ENCODE measurements at places on chromosomes 5 and 9. TPM values are rescaled to one million over a fixed set of nuclear protein-coding genes. Genes with fewer than 3 reads are reported as not detected.
A peak's percentile ranks its signal among the peaks of the same experiment; 100 is the strongest.

- H3K4me3 ChIP-seq = no peak overlapping the region
- H3K36me3 ChIP-seq = no peaks in the 10 kb centered on the region
- no peaks in the 10 kb centered on the region for H3K27me3 ChIP-seq
- no peaks in the 10 kb centered on the region for H3K4me1 ChIP-seq
Measured at GRCh38 chr5:84862132-84862531, 477.5 kb upstream of the EDIL3 start.

The TNC gene
- 82.7 TPM for total RNA-seq

DNA sequence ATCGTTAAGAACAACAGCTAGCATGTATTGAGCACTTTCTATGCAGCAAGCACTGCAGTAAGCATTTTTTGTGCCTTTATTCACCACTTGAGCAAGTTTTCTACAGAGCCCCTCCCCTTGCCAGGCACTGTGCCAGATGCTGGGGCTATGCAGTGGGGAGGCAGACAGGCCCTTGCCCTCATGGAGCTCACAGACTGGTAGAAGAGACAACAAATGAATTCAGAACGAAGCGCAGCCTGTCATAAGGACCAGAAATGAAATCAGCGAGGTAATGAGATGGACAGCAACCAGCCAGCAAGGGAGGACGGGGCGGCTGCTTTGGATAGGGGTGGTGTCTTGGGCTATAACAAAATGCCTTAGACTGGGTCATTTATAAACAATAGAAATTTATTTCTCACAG, 68.8 kb downstream of the C9orf50 start:
- no peak overlapping the region for H3K27ac ChIP-seq
- H3K4me1 ChIP-seq = peaks cover 14% of the 10 kb centered on the region
- no peak for DNase-seq
- peaks cover 40% of the 10 kb centered on the region for H3K27me3 ChIP-seq
- no peaks in the 10 kb centered on the region for H3K36me3 ChIP-seq

- H3K36me3 ChIP-seq = no peaks in the 10 kb centered on the region
- H3K4me3 ChIP-seq = no peak overlapping the region
- H3K27ac ChIP-seq = no peak overlapping the region
- DNase-seq = no peak
Measured at GRCh38 chr9:137250329-137251193, 525 bp upstream of the STPG3 start.

- peaks cover 5% of the 10 kb centered on the region for H3K36me3 ChIP-seq
- no peak overlapping the region for H3K27ac ChIP-seq
- no peaks in the 10 kb centered on the region for H3K4me1 ChIP-seq
- no peaks in the 10 kb centered on the region for H3K27me3 ChIP-seq
- no peak for DNase-seq
- H3K4me3 ChIP-seq = no peak overlapping the region
Measured at GRCh38 chr5:132768485-132768868, 8.6 kb downstream of the SEPTIN8 start.

DNA sequence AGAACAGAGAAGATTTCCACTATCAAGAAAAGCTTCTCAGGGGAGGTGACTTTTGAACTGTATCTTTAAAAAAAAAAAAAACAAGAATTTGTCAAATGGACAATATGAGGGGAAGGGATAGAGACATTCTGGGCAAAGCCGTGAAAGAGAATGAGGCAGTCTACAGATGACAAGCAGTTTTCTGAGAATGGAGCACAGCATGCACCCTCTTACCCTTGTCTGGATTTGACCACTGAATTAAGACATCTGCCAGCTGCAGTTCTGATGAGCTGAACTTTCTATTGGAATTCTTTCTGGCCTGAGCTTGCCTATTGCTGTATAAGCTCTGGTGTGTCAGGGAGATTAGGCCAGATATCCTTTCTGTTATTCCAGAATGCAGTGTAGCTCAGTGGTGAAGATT, 10.3 kb upstream of the RANBP3L start:
- no peaks in the 10 kb centered on the region for H3K4me1 ChIP-seq
- no peaks in the 10 kb centered on the region for H3K36me3 ChIP-seq
- no peak for DNase-seq
- no peak overlapping the region for H3K27ac ChIP-seq

The SPINK13 gene
- total RNA-seq = not detected

GRCh38 chr5:21831145-21831787, 1021.9 kb downstream of the CDH12 start:
- H3K27me3 ChIP-seq = no peaks in the 10 kb centered on the region
- H3K27ac ChIP-seq = no peak overlapping the region
- H3K36me3 ChIP-seq = no peaks in the 10 kb centered on the region

DNA sequence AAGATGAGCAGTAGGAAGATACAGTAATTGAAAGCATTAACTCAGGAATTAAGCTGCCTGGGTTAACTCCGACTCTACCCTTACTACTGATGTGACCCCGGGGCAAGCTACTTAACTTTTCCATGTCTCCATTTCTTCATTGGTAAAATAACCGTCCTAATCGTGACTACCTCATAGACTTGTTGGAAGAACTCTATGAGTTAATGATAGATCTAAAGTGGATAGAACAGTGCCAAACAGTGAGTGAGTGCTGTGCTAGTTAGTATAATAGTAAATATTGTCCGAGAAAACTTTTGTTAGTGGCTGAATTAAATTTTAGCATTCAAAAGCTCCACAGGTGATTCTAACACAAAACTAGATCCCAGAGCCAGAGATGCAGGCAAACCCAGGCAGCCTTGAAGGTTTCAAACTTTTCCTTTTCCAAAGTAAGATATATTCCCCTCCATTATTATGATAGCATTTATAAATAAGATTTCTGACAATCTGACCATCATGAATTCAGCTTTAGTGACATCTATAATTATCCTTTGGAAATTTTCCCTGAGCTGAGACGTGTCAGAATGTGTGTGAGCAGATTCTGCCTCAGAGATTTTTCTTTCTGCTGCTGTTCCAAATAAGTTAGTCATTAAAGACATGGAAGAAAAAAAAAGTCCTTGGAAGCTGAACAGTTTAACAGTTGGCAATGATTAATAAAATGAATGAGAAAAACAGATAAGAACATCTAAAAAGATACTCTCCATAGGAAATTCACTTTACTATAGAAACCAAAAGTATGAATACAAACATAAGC, 369.5 kb downstream of the PRELID2 start:
- no peaks in the 10 kb centered on the region for H3K4me1 ChIP-seq
- no peak for DNase-seq
- no peaks in the 10 kb centered on the region for H3K36me3 ChIP-seq
- H3K4me3 ChIP-seq = no peak overlapping the region

DNA sequence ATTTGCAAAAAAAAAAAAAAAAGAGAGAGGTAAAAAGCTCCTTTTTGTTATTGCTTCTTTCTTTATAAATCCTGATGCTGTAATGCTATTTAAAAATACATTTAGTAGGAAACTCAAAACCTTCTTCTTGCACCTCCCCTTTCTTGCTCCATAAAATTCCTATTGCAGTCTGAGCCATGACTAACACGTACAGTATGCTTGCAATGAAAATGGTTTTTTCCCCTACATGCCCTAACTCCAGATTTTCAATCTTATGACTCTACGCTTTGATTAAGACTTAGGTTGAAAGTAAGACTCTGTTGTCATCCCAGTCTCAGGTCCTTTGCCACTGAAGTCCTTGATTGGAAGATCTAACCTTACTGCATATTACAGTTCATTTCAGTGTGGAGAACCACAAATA, 23.9 kb downstream of the FGF10 start:
- no peaks in the 10 kb centered on the region for H3K4me1 ChIP-seq
- no peak overlapping the region for H3K4me3 ChIP-seq
- DNase-seq = no peak
- no peaks in the 10 kb centered on the region for H3K36me3 ChIP-seq
- no peak overlapping the region for H3K27ac ChIP-seq

GRCh38 chr5:7850395-7851239, at the start of gene CFAP90:
Gene CFAP90 (minus strand): TSS chr5:7851133. CDS start chr5:7851021, 112 bp downstream.
- peak within 1 kb of the TSS; percentile 43 for H3K4me3 ChIP-seq
- H3K36me3 ChIP-seq = no peaks in the 10 kb centered on the region
- peaks cover 40% of the 10 kb centered on the region for H3K27me3 ChIP-seq
- H3K27ac ChIP-seq = no peak within 1 kb of the TSS
- peak; percentile 26 for DNase-seq

- no peak overlapping the region for H3K4me3 ChIP-seq
- no peaks in the 10 kb centered on the region for H3K36me3 ChIP-seq
- H3K27ac ChIP-seq = no peak overlapping the region
- DNase-seq = no peak
- no peaks in the 10 kb centered on the region for H3K27me3 ChIP-seq
Measured at GRCh38 chr9:89619424-89620138, 14.8 kb downstream of the GADD45G start.
